ENCODE measurements at places on chromosomes 7 and 10. TPM values are rescaled to one million over a fixed set of nuclear protein-coding genes. Genes with fewer than 3 reads are reported as not detected.

The CALHM1 gene
- total RNA-seq: 0.94 TPM

The ASAH2 gene
- 5.2 TPM for total RNA-seq

DNA sequence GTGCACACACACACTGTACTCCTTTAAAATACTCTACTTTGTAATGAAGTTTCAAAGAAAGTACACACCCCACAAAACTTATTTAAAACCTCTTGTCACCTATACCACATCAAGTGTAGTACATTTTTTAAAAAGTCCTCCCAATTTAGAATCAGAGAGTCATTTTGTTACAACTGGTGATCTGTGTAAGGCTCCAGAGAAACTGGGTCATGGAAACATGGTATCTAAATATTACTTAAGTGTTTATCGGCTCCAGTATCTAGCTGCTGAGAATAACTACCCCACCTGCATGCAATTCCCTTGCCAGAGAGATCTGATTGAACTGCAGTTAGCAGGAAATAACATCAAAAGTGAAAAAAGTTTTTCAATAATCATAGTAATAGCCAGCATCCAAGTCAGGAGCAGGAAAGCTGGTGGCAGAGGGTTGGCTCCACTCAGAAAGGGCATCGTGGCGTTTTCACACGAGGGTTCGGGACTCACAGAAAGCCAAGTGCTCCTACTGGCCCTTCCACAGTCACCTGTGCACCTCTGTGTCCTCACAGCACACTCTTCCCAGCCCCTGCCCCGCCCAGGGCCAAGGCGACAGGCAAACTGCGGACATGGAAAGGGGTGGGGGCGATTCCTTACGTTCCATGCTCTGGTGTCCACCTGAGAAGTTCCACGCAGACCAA, 6.5 kb downstream of the RGS10 start:
- H3K4me3 ChIP-seq: peak overlapping the region; percentile 89
- no peaks in the 10 kb centered on the region for H3K27me3 ChIP-seq
- peaks cover 23% of the 10 kb centered on the region for H3K36me3 ChIP-seq
- DNase-seq: no peak

The CACNA2D1 gene
- total RNA-seq: not detected

DNA sequence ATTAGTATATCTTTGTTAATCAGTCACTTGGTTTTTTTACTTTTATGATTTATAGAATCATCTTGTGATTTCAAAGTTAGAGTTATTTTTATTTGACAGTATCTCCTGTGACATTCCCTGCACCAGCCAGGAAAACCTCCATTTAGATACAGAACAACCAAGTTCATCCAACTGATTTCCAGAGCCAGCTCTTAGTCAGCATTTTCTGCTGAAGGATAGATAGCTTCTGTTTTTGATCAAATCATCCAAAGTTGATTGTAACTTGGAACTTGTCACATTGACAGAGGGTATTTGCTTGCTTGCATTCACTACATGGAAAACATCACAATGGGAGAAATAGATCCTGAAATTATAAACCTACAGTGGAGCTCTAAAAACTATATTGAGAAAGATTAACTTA, 122.6 kb downstream of the PON1 start:
- H3K4me1 ChIP-seq: no peaks in the 10 kb centered on the region
- DNase-seq: no peak
- H3K27me3 ChIP-seq: no peaks in the 10 kb centered on the region
- no peaks in the 10 kb centered on the region for H3K36me3 ChIP-seq
- no peak overlapping the region for H3K27ac ChIP-seq

The SCIN gene
- 0.77 TPM for total RNA-seq

The PDE6C gene
- not detected for total RNA-seq

DNA sequence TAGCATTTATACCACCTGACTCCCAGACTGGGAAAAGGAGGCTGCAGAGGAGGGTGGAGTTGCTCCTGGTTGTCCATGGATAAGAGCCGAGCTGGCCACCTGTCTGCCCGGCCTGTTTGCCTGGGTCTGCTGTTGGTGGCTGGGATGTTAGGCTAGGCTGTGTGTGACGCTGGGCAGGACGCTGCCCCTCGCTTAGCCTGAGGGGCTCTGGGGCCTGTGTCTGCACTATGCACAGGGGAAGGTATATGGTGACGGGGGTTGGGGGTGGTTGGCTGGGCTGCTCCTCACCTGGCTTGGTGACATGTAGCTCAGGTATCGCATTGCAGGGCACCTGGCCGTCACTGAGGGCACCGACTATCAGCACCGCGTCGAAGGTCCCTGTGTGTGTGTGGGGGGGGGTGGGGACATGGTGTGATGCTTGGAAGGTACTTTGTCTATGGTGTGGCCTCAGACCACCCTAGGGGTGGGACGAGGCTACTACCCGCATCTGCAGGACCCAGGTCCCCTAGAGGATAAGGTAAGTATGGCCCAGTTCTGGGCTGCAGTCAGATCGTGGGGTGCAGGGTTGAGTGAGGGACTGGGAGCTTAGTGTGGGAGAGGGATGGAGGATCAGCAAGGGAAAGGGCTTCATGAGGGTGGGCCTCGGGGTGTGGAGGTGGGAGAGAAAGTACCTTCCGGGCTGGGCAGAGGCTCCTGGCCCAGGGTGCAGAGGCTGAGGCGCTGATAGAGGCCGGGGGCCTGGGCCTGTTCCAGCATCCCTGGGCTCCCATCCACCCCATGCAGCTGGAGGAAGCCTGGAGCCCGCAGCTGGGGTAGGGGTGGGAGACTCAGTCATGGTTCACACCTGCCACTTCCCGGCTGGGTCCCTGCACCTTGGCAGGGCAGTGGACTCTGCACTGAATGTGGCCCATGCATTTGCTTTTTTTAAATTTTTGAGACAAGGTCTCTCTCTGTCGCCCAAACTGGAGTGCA, 2.3 kb downstream of the METTL27 start:
- no peak overlapping the region for H3K4me3 ChIP-seq
- peaks cover 4% of the 10 kb centered on the region for H3K27me3 ChIP-seq
- no peak for DNase-seq
- H3K4me1 ChIP-seq: peaks cover 9% of the 10 kb centered on the region
- H3K36me3 ChIP-seq: no peaks in the 10 kb centered on the region

The BZW2 gene
- 44.1 TPM for total RNA-seq

The SUN3 gene
- not detected for total RNA-seq

DNA sequence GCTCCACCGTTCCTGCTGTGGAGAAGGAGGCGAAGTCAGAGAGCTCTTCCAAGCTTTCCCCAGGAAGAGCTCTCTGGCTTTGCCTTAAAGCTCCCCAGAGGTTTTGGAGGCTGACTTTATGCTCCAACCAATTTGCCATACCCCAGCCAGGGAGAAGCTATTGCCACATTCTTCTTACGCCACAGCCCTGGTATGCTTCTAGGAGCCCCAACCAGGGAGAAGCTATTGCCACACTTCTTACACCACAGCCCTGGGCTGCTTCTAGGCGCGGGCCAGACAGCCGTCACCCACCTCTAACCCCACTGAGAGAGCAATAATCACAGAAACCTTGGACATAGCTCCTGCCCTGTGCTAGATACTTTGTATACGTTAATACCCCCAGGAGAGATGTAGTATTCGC, 951 bp downstream of the ELOVL3 start:
- H3K27me3 ChIP-seq: peaks cover 53% of the 10 kb centered on the region
- H3K4me3 ChIP-seq: peak overlapping the region; percentile 10
- H3K4me1 ChIP-seq: peaks cover 18% of the 10 kb centered on the region
- no peak overlapping the region for H3K27ac ChIP-seq
- DNase-seq: no peak

DNA sequence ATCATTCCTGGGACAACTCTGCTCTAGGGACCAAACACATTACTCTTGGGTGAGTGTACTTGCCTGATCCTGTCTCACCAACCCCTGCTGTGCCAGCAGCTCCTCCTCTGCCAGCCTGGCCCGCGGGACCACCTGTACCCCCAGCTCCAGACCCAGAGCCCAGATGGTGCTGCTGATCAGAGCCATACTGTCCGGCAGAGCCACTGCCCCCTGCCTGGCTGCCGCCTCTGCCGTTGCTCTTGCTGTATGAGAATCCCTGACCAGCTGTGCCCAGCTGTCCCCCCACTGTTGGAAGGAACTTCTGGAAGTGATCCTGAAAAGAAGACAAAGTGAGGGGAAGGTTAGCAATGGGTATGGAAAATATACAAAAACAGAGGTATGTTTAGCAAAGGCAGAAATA, 6.9 kb downstream of the MYOZ1 start:
- no peaks in the 10 kb centered on the region for H3K36me3 ChIP-seq
- no peak overlapping the region for H3K27ac ChIP-seq
- H3K4me3 ChIP-seq: no peak overlapping the region
- peaks cover 2% of the 10 kb centered on the region for H3K27me3 ChIP-seq

GRCh38 chr7:77360104-77360503, 56.0 kb downstream of the GSAP start:
- H3K4me3 ChIP-seq: no peak overlapping the region
- no peaks in the 10 kb centered on the region for H3K27me3 ChIP-seq
- DNase-seq: no peak
- no peak overlapping the region for H3K27ac ChIP-seq
- H3K4me1 ChIP-seq: peaks cover 3% of the 10 kb centered on the region

The PANK1 gene
- total RNA-seq: 4.8 TPM

- peaks cover 10% of the 10 kb centered on the region for H3K4me1 ChIP-seq
- no peak for DNase-seq
- no peak overlapping the region for H3K27ac ChIP-seq
- peaks cover 26% of the 10 kb centered on the region for H3K36me3 ChIP-seq
- H3K27me3 ChIP-seq: no peaks in the 10 kb centered on the region
Measured at GRCh38 chr10:35058134-35058533, 32.0 kb downstream of the CUL2 start.

The XRCC2 gene
- total RNA-seq: 10.9 TPM

The DEPP1 gene
- total RNA-seq: not detected

DNA sequence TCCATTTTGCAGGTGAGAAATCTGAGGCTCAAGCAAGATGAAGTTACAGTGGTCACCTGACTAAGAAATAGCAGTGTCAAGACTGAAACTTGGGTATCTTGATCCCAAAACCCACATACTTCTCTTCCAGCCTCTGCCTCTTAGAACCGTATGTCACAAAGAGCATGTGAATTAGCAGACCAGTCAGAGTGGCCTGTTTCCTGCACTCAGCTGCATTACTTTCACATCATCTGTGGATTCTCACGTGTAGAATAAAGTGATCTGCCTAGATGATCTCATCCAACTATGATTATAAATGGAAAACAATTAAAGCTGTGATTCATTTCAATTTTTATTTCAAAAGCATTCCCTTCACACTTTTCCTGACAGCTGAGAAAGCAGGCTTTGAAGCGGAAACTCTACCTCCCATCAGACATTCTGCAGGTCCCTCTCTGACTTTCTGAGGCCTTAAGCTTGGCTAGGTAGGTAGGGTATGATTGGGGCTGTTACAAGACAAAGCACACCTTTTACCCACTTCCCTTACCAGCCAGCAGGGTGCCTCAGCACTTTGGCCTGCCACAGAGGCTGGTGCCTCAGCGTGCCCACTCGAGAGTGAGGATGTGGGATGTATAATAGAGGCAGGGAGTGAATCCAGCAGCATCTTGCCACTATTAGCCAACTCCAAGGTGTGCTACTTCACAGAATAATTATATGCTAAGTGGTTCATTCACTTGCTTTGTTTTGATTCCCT, 70.2 kb upstream of the PDE1C start:
- H3K4me1 ChIP-seq: no peaks in the 10 kb centered on the region
- no peaks in the 10 kb centered on the region for H3K36me3 ChIP-seq
- H3K27ac ChIP-seq: no peak overlapping the region
- H3K4me3 ChIP-seq: no peak overlapping the region
- H3K27me3 ChIP-seq: no peaks in the 10 kb centered on the region
- DNase-seq: no peak

GRCh38 chr7:63899691-63900393, 98.8 kb upstream of the ZNF722 start:
- H3K27me3 ChIP-seq: no peaks in the 10 kb centered on the region
- peak overlapping the region; percentile 88 for H3K27ac ChIP-seq
- peak overlapping the region; percentile 99 for H3K4me3 ChIP-seq
- H3K4me1 ChIP-seq: peaks cover 7% of the 10 kb centered on the region

DNA sequence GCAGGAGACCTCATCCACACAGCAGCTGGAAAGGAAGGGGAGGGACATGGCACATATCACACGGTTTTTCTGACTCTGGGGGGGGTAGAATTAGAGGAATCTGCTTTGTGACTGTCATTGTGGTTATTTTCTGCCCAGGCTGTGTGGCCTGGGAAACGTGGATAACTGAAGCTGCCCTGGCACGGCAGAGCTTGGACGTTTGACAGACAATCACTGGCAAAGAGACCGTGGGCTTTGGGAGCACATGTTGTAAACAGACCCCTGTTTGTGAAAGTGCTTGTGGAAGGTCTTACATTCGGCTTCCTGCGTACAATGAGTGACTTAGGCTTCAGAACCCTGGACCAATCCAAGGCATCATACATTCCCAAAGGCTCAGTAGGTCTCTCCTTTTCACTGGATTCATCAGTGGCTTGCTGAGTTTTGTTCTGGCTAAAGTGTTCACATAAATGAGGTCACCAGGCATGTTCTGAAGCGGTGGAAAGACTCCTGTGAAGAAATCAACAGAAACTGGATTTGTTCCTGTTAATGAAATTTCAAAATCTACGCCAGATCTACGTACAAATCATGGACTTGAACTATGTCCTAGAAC, 188.2 kb downstream of the TEX36 start:
- H3K36me3 ChIP-seq: no peaks in the 10 kb centered on the region
- H3K4me1 ChIP-seq: no peaks in the 10 kb centered on the region
- no peak overlapping the region for H3K27ac ChIP-seq
- H3K4me3 ChIP-seq: no peak overlapping the region
- H3K27me3 ChIP-seq: no peaks in the 10 kb centered on the region
- no peak for DNase-seq

The TCF7L2 gene
- 2.2 TPM for total RNA-seq

DNA sequence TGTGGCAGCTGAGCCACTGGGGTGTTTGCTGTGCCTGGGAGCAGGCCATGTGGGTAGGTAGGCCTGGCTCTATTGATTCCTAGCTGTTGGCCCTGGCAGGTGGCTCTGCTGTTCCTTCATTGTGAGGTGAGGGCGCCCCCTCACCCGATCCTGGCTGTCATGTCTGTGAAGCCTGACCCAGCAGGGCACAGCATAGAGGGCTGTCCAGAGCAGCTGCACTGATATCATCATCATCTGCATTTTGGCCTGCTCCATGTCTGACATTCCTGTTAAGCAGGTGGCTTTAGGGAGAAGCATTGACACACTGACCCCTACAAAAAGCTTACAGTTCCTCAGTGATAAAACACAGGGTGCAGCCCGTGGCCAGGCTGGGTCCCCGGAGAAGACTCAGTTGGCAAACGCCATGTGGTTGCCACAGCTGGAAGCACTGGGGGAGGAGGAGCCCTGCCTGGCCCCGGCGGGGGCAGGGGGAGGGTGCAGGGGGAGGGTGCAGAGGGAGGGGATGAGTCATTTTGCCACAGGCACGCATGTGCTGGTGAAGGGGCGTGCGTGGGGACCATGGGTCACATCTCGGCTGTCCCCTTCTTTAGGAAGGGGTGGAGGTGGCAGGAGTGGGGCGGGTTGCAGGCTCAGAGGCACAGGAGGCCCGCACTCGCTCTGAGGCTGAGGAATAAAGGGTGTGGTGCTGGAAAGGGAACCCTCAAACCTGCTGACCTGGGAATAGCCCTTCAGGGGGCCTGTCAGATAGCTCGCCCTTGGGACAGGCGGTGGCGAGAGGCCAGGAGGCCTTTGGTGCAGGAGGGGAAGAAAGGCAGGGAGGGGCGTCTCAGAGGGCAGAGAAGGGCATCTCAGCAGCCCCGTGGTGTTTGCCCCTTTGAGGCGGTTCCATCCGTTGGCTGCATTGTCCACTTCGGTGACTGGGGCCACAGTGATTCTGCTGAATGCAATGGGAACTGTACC, 31.6 kb downstream of the IKZF1 start:
- H3K27me3 ChIP-seq: no peaks in the 10 kb centered on the region
- H3K4me1 ChIP-seq: peaks cover 61% of the 10 kb centered on the region
- H3K4me3 ChIP-seq: no peak overlapping the region
- no peak overlapping the region for H3K27ac ChIP-seq

- no peak overlapping the region for H3K4me3 ChIP-seq
- H3K4me1 ChIP-seq: no peaks in the 10 kb centered on the region
- no peak for DNase-seq
- H3K36me3 ChIP-seq: no peaks in the 10 kb centered on the region
- H3K27ac ChIP-seq: no peak overlapping the region
Measured at GRCh38 chr10:57513637-57514036, 754.1 kb downstream of the IPMK start.
